ENCODE measurements at places on chromosomes 2 and 18. TPM values are rescaled to one million over a fixed set of nuclear protein-coding genes. Genes with fewer than 3 reads are reported as not detected.
A peak's percentile ranks its signal among the peaks of the same experiment; 100 is the strongest.

DNA sequence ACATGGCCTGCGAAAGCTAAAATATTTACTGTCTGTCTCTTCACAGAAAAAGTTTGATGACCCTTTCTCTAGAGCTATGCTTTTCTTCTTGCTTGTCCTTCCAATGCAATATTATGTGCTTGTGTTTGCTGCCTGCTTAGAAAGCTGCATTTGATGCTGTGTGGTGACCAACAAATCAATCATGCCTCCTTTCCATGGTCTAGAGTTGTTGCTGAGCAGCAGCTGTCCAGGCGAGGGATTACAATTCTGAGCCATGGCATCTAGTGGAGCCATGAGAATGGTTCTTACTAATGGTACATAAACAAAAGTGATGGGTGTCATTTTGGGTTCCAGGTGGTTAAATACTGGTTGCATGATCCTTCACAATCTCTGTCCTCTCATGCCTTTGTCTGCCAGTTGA lies 1142.1 kb downstream of the DPP10 start:
- H3K27ac ChIP-seq: no peak overlapping the region
- no peak for DNase-seq
- H3K4me3 ChIP-seq: no peak overlapping the region
- H3K4me1 ChIP-seq: no peaks in the 10 kb centered on the region
- no peaks in the 10 kb centered on the region for H3K36me3 ChIP-seq

DNA sequence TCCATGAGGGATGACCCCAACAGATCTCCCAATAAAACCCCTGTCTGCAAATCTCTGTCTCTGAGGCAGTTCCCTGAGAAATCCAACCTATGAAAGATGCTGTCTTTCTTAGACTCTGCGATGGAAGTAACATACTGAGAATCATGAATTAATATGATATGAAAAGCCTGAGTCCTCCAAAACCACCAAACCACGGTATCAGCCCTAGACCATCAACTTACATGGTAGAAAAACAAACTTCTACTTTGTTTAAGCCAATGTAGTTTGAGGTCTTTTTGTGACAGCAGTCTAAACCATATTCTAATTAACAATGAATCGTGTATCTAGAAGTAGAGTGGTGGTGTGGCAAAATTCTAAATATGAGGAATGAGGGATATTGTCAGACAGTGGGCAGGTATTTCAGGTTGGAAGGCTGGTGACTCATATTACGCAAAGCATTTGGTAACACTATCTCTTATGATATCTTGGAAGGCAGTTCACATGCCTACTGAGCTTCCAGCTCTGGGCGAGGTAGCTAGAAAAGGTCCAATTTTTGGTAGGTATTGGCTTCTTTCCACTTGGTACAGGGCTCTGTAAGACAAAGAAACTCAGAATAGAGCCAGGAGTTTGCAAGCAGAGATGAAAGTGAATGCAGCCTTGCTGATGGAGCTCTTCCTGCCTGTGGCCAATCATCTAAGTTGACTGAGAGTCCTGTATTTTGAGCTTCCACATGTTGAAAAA lies 215.8 kb downstream of the ZFP36L2 start:
- H3K4me3 ChIP-seq: no peak overlapping the region
- no peak overlapping the region for H3K27ac ChIP-seq
- peaks cover 3% of the 10 kb centered on the region for H3K27me3 ChIP-seq
- peaks cover 10% of the 10 kb centered on the region for H3K4me1 ChIP-seq
- no peak for DNase-seq

DNA sequence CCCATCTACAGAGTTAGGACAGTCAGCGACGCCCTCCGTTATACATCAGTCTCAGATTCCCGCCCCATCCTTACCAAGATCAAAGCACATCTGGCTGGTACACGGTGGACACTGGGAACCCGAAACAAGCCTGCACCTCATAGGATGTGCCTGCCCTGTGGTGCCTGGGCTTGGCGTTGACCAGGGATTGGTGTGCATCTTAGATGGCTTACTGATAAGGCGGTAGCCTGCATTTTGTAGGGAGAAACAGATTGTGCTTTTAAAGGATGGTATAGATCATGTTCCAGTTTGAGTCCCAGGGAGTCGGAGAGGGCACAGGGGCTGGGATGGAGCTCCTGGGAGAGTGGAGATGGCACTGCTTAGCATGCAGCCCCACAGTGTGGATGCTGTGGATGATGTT lies 108.0 kb downstream of the EML6 start:
- H3K27ac ChIP-seq: no peak overlapping the region
- no peak overlapping the region for H3K4me3 ChIP-seq
- no peak for DNase-seq

- no peak overlapping the region for H3K27ac ChIP-seq
- no peak overlapping the region for H3K4me3 ChIP-seq
- H3K36me3 ChIP-seq: peaks cover under 1% of the 10 kb centered on the region
- no peaks in the 10 kb centered on the region for H3K4me1 ChIP-seq
- DNase-seq: no peak
These were observed 17.8 kb downstream of the PDCL3 start for GRCh38 chr2:100580367-100581276.

DNA sequence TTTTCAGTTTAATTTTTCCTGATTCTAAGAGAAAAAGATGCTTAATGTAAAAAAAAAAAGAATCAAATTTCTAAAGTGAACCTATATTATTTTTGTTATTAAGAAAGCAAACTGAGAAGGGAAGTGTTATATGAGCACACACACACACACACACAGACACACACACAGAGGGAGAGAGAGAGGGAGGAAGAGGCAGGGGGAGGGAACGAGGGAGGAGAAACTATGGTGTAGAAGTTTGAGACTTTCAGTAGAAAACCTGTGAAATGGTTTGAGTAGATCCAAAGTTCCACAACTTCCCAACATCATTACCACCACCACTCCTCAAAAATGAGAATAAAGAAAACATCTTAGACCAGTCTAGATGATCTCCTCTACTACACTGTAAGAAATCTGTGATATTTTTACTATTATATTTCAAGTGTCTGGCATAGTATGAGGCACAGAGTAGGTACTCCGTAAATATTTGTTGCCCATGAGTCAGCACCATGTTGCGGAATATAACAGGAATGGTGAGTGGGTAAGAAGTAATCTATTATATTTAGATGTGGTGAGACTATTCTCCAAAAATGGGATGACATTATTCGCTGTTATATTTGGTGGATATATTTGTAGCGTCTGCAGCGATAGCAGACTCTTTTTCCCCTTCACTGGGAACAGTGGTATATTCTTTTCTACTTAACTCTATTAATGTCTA lies 149.4 kb upstream of the DNMT3A start:
- H3K27ac ChIP-seq: no peak overlapping the region
- H3K4me3 ChIP-seq: no peak overlapping the region
- DNase-seq: no peak
- no peaks in the 10 kb centered on the region for H3K27me3 ChIP-seq
- H3K36me3 ChIP-seq: no peaks in the 10 kb centered on the region
- peaks cover 13% of the 10 kb centered on the region for H3K4me1 ChIP-seq

DNA sequence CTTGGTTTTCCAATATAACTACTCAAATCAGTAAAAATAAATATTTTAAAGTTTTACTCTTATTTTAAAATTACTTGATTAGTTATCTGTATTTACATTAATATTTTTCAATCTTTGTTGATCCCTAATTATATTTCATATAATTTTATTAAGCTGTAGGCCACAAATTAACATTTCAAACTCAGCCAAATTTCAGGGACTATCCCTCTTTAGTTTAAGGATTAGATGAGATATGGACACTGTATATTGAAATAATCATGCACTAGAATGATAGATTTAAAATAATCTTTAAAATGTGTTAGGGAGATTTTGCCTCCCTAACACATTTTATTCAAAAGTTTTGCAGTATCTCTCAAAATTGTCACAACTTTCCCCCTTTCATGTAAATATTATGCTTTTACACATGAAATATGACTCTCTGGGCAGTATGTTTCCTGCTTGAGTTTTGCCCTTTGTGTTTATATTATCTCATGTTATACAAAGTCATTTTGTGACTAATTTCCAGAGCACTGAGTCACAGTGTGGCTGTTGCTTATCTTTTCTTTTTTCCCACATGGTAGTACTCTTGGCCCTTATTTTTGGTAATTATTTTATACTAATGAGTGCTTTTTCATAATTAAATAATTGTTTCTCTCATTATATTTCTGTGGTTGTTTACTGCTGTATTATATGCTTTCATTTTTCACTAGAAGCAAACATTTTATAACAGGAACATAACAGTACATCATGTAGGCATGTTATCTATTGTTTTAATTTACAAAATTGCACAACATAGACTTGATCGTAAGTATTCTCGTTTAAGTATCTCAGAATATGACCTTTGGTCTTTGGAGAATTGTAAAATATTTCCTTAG lies 1.2 kb downstream of the TFPI start:
- H3K36me3 ChIP-seq: peaks cover 5% of the 10 kb centered on the region
- peaks cover 59% of the 10 kb centered on the region for H3K4me1 ChIP-seq
- H3K27me3 ChIP-seq: no peaks in the 10 kb centered on the region
- H3K4me3 ChIP-seq: peak overlapping the region; percentile 93

DNA sequence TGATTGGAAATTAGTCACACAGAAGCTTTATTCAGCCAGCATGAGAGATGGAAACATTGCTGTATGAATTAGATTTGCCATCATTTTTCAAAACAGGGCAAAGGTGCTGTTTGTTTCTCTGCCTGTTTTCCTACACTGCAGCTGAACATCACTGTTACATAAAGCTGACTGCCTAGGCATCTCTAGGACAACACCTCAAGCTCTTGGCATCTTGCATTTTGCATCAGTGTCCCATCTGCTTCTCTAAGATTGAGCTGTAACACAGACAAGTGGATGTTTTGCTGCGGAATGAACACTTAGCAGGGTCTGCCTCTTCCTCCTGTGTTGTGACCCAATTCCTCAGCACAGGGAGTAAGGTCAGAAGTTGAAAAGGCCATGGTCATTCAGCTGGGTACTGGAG lies 4.9 kb downstream of the CCT7 start:
- no peak for DNase-seq
- no peak overlapping the region for H3K27ac ChIP-seq
- H3K4me3 ChIP-seq: no peak overlapping the region
- H3K27me3 ChIP-seq: no peaks in the 10 kb centered on the region
- H3K36me3 ChIP-seq: peaks cover 21% of the 10 kb centered on the region

GRCh38 chr2:204898928-204899640 lies 353.8 kb downstream of the PARD3B start:
- H3K36me3 ChIP-seq: peaks cover 16% of the 10 kb centered on the region
- no peak overlapping the region for H3K4me3 ChIP-seq
- H3K27me3 ChIP-seq: no peaks in the 10 kb centered on the region
- peaks cover 26% of the 10 kb centered on the region for H3K4me1 ChIP-seq

DNA sequence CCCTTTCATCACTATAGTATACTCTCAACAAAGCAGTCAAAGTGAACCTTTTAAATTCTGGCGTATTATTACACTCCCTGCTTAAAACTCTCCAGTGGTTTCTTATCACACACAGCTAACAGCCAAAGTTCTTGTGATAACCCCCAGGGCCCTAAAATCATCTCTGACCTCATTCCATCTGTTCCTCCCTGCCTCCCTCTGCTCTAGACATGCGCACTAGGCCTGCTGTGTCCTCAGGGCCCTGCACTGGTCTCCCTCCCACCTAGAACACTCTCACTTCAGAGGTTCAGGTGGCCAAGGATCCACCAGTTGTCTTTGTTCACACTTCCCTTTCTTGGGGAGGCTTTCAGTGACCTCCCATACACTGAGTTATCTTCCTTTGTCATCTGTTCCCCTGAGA lies 603.4 kb downstream of the DSC3 start:
- DNase-seq: no peak
- H3K36me3 ChIP-seq: no peaks in the 10 kb centered on the region
- no peaks in the 10 kb centered on the region for H3K27me3 ChIP-seq
- no peak overlapping the region for H3K4me3 ChIP-seq
- H3K4me1 ChIP-seq: no peaks in the 10 kb centered on the region

DNA sequence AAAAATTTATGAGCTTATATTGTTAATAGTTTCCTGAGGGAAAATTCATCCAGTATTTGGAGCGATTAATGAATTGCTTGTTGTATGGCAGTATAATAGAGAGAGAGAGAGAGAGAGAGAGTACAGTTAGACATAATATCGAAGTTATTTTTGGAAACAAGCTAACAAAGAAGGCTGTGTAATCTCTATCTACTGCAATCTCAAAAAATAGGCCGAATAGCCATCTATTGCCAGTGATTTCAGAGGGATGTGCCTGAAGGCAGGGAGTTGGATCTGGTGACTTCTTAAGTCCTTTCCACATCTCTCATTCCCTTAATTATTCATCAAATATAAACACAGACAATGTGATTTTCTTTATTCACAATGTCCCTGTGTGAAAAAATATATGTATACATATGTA lies 433.1 kb upstream of the RAB12 start:
- H3K4me1 ChIP-seq: peaks cover 24% of the 10 kb centered on the region
- 0 out of 2 replicates have a peak, but pooled peaks cover 5% of the 10 kb centered on the region for H3K36me3 ChIP-seq
- H3K4me3 ChIP-seq: no peak overlapping the region
- H3K27ac ChIP-seq: no peak overlapping the region
- no peaks in the 10 kb centered on the region for H3K27me3 ChIP-seq
- DNase-seq: no peak

- H3K27ac ChIP-seq: no peak overlapping the region
- no peak overlapping the region for H3K4me3 ChIP-seq
- DNase-seq: peak; percentile 3
- H3K36me3 ChIP-seq: no peaks in the 10 kb centered on the region
- H3K4me1 ChIP-seq: peaks cover 15% of the 10 kb centered on the region
These were observed 20.5 kb upstream of the SLC40A1 start for GRCh38 chr2:189601043-189601442.

Gene HAAO
- 0.30 TPM for total RNA-seq

Gene ASIC4
- total RNA-seq: 0.08 TPM

Gene DLGAP1
- total RNA-seq: 0.24 TPM
